ENCODE measurements at places on chromosomes 2 and 18. TPM values are rescaled to one million over a fixed set of nuclear protein-coding genes. Genes with fewer than 3 reads are reported as not detected.

Gene SCN1A
- total RNA-seq, result not detected

Gene TMEM17
- total RNA-seq, result 2.1 TPM

Gene SP100
- 257 TPM for total RNA-seq

Gene IAH1
- total RNA-seq, result 62.4 TPM

Gene IL36RN
- not detected for total RNA-seq

Gene POTEC
- total RNA-seq, result not detected

Gene ALLC
- total RNA-seq, result not detected

Gene IL36B
- total RNA-seq, result not detected
